NT2/D1 (cell line): ENCODE measurements at places on chromosomes 1 and 21.

- DNase-seq, result no peak
Observed at GRCh38 chr1:222996310-222996975, 146.6 kb downstream of the TLR5 start.

DNA sequence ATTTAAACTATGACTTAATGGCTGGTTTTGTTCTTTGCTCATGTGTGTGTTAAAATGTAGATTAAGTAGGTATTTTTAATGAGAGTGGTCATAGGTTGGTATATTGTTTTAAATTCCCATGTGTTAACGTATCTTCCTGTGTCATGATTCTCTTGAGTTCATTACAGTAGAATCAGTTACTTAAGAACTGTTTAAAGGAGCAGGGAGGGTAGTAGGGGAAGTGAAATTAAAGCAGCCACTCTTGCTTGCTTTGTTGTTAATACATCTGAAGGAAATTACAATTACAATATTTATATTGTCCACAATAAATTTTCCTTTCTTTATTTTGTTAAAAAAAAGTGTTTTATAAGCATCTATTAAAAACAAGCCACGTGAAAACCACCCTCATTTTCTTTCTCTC, 119.2 kb upstream of the KIAA1614 start:
- no peak for DNase-seq

GRCh38 chr1:154533952-154534844, 24.3 kb downstream of the UBE2Q1 start:
- peak; percentile 65 for DNase-seq

GRCh38 chr1:49111931-49112330, 335.2 kb upstream of the BEND5 start:
- no peak for DNase-seq

DNA sequence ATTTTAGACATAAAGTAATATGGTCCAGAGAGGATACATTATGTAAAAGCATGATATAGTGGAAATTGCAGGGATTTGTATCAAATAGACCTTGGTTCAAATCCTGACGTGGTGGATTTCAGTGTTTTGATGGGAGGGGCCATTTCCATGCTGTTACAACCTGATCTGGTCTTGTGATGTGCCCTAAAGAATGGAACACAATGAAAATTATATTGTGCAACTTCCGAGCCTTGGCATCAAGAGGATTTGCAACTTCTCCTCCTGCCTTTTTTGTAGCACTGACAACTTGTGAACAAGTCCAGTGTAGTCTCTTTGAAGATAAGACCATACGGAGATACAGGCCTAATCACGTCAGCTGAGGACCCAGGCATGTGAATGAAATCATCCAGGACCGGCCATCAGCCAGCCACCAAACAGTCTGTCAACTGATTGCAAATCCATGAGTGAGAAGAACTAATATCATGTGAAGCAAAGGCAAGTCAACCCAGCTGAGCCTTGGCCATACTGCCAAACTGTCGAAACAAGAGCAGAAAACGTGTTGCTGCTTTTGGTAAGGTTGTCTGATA, 412.1 kb downstream of the DPYD start:
- DNase-seq, result no peak

DNA sequence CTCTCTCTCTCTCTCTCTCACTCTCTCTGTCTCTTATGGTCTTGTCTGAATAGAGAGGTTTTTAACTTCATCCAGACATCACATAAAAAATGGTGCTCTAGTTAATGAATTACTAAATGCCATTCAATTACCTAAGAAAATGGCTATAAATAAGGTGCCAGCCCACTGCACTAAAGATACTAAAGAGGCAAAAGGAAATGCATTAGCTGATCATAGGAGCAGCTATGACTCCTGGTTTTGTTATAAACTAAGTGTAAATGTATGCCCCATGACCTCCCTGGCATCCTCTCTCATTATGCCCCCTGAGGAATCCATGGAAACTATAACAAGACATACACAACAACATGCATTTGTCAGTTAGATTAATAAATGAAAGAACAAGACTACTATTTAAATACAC, 57.5 kb upstream of the PDC start:
- no peak for DNase-seq

DNA sequence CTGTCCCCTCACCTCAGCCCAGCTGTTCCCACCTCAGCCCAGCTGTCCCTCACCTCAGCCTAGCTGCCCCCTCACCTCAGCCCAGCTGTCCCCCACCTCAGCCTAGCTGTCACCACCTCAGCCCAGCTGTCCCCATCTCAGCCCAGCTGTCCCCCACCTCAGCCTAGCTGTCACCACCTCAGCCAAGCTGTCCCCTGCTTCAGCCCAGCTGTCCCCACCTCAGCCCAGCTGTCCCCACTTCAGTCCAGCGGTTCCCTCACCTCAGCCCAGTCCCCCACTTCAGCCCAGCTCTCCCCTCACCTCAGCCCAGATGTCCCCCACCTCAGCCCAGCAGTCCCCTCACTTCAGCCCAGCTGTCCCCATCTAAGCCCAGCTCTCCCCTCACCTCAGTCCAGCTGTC, 88.4 kb upstream of the CSF3R start:
- no peak for DNase-seq

DNA sequence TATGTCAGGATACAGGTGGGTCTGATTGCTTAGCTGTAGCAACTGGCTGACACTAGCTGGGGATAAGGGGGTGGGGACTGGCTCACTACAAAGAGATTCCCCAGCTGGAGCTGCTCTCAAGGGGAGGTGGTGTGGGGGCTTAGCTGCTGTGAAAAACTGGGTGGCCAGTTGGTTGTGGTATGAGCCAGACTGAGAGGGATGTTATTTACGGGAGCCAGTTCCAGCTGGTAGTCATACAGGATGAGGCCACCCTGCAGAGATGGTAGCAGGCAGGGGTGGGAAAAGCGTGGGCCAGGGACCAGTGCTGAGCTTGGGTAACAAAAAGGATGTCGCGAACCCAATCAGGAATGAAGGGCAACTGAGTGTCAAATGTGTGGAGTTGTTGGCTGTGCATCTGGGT, 204.0 kb upstream of the C21orf91 start:
- no peak for DNase-seq

- no peak for DNase-seq
Observed at GRCh38 chr1:97926017-97926708, 5.3 kb upstream of the DPYD start.

- no peak for DNase-seq
Observed at GRCh38 chr1:97379387-97380075, 541.3 kb downstream of the DPYD start.

DNA sequence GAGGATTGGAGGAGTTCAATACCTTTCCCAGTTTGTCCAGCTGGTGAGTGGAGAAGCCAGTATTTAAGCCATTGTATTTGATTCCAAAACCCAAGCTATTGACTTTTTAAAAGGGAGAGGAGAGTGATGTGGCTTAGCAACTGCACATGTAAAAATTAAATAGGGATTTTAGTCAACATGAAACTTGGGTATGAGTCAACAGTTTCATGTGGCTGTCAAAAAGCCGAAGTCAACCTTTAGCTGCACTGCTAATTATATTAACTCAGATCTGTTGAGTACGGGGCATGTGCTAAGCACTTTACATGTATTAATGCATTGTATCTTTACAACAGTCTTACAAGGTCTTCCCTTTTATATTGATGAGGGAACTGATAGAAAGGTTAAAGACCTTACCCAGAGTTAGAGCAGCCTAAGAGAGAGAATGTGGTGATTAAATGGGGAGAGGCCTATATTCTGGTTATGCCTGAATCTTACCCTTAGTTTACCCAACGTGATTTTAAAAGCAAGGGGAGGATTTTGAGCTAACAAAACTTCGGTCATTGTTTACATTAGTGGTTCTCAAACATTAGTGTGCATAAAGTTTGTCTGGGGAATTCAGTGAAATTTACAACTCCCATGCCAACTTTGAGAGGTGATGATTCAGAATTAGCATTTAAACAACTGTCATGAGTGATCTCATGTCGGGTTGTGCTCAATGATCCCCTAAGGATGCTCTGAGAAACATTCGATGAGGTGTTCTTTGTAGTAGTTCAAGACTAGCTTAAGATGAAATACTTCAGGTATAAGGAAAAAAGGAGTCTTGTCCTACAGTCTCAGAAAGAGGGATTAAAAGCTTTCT, 6.9 kb upstream of the SLC35F3 start:
- no peak for DNase-seq

DNA sequence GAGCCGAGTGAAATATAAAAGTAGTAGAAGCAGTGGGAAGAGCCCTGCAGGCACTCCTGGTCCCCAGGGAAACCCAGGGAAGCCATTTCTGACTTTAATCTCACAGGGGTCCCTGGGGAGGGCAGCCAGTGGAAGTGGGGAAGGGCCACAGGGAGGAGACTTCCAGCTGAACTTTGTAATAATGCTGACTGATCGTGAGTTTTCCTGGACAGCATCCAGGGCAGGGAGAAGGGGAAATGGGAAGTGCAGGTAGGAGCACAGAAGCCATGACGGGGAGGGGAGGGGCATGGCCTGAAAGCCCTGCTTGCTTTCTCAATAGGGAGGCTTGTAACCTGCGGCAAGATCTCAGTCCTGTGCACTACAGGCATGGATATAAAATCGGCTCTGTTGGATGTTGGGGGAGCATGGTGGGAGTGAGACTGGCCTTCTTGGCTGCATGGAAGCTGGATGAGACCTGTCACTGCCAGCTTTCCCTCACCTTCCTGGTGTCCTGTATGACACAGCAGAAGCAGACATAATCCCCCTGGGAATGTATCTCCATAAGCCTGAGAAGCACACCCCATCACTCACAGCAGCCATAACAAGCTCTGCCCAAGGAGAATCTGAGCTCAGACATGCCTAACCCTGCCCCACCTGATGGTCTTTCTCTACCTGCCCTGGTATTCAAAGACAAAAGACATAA, 15.1 kb upstream of the MX1 start:
- no peak for DNase-seq

GRCh38 chr1:110007046-110007830, 22.7 kb downstream of the AHCYL1 start:
- DNase-seq, result no peak

DNA sequence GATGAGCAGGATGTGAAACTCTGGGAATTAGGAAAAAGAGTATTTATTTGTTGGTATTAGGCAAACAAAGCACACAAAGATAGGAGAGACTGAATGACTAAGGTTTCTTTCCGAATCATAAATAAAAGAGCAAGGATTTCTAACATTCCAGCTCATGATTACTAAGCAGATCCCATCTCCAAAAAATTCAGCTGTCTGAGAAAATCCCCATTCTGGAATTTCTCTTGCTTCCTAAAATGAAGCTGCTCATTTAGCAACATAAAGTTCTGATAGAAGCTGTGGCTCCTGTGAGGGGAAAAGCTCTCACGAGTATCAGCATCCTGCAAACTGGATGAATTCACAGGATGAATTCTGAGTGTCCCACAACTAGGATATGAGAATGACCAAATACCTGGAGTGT, 6.7 kb upstream of the SH2D5 start:
- DNase-seq, result no peak

- no peak for DNase-seq
Observed at GRCh38 chr1:115705085-115705951, 63.2 kb downstream of the CASQ2 start.

GRCh38 chr1:46248122-46248920, 758 bp downstream of the RAD54L start:
- peak; percentile 75 for DNase-seq

GRCh38 chr1:37989361-37989930, 376 bp downstream of the SF3A3 start:
- no peak for DNase-seq

DNA sequence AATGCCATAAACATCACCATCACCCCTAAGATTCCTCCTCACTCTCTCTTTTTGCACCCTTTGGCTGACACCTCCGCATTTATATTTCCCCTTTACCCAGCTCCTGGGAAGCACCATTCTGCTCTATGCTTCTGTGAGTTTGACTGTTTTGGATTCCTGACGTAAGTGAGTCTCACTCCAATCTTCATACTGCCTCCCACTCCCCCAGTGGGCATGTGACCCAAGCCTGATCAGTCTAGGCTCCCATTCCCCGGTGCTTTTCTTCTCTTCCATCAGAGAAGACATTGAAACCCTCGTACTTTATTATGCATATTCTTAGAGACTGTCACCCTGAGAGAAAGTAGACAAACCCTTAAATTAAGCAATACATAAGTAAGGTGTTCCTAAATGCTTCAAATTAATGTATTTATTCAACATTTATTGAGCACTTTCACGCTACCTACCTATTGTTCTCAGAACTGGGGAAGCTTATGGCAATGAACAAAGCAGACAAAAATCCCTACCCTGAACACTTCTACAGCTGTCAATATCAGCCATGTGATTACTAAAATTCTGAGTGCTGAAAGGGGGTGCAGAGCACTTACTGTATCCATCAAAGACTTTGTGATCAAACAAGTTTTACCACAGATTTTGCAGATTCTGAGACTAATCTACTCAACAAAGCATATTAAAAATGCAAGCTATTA, 43.4 kb upstream of the DIPK1A start:
- no peak for DNase-seq

DNA sequence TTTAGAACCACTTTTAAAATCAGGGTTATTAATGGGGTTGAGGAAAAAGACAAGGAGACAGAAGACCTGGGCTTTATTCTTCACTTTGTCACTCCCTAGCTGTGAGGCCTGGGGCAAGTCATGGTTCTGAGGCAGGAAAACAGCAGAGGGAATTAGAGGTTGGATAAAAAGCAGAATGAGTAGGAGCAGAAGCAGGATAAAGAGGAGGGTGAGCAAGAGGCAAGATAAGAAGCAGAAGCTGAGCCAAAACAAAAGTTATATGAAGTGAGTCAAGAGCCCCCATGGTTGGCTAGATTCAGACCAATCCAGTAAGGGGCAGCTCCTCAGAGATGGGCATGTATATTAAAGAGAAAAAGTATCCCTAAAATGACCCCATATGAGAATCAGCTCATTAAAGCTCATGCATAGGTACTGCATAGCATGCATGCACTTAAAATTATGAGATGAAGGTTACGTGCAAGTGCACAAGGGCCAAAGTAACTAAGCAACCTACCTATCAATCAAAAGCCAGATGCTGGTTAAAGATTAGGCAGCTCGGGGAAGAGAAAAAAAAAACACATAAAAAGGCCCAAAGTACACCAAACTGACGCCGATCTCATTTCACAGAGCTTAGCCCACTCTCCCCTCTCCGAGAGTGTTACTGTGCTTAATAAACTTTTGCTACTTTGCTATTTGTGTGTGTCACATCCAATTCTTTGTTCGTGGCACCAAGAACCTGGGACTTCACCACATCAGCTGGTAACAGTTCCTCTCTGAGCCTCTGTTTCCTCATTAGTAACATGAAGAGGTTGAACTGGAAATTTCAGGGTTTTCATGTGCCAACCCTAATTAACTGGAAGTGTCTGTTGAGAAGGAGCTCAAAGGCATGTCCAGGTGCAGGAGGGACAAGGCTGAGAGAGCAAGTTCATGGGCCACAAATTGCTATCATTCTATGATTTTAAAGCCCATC, 2.2 kb downstream of the AVPR1B start:
- no peak for DNase-seq
